ENCODE measurements at places on chromosomes 6 and 20.

DNA sequence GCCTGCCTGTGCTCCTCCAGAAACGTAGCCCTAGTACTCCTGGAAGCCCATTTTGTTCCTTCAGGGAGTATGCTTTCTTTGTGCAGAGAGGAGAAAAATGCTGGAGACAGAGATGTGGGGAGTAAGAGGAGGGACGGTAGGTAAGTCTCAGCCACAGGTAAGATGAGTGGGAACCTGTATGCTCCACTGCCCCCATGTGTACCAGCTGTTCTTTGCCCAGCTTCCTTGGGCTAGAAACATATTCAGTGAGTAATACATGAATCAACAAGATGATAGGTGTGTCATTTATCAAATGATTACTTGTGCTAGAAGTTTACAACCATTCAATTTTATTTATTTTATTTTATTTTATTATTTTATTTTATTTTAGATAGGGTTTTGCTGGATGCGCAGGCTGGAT, 13.6 kb upstream of the CEP85L start:
- no peak for DNase-seq

GRCh38 chr6:21390532-21391213, 202.9 kb upstream of the SOX4 start:
- DNase-seq = no peak

DNA sequence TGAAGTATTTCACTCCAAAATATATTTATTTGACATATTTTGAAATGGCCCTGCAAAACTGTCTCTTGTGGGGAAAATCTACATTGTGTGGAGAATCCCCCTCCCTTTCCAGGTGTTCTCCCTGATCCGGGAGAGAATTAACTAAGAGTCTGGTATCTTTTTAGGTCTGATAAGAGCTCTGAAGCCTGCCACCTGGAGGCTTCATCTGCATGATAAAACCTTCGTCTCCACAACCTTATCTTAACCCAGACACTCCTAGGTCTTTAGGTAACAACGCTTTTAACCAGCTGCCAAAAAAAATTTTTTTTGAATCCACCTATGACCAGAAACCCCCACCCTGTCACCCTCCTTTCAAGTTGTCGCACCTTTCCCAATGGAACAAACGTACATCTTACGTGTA, 43.0 kb downstream of the FAM184A start:
- no peak for DNase-seq

GRCh38 chr6:159555082-159555875, 137.8 kb downstream of the SOD2 start:
- DNase-seq = no peak

DNA sequence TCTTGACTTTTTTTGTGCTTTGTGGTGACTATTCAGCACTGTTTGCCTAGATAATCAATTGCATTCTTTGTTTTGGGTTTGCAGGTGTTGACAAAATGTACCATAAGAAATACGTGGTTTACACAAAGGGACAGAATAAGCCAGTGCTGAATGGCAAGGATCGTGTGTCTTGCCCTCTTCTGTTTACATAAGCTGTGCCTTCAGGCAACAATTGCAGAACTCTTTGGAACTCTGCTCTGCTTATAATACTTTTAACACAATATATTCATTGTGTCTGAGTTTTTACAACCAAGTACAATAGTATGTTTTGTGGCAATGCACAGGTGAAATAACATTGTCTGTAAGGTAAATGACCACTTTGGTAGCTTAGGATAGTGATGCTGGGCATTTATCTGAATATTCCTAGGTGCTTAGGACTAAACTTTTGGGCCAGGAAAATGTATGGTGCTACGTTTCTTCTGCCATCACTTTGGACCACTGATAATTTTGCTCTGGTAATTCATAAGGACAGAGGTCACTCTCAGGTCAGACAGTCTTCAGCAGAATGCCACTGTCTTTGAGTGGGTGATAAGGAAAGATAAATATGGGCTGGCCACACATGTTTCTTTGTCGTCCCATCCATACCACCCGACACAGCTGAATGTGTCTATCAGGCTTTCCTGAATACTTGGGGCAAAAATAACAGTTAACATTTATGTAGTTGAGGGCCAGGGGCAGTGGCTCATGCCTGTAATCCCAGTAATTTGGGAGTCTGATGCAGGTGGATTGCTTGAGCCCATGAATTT, 344.6 kb upstream of the IMPG1 start:
- no peak for DNase-seq

DNA sequence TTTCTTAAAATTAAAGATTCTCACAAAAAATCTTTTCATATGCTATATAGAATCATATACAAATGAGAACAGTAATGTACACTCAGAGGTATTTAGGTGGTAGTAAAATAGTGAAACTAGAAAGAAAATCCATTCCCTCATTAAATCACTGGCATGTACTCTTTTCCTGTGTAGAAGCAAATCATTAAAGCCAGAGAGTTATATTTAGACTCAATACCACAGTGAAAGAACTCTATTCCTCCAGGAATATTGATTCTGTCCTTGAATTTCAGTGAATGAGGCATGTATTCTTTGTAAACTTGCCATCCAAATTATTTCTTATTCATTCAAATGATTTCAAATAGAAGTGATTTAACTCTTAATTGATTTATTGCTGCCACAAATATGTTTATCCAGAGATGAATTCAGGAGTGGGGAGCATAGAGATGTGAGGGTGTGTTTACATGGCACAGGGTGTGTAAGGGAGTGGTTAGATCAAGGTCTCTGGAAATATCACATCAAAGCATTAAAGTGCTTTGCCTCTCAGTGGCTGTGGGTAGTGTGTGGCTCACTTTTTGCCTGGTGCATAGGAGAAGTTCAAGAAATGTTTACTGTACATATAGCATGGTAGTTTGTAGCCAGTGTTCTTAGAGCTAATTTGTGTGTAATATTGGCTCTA, 141.2 kb downstream of the FAM83B start:
- DNase-seq = no peak

GRCh38 chr6:32110632-32111031, 1.5 kb upstream of the TNXB start:
- no peak for DNase-seq

- DNase-seq = no peak
Observed at GRCh38 chr20:14234666-14235295, 102.6 kb downstream of the FLRT3 start.

GRCh38 chr6:16623731-16624130, 137.5 kb downstream of the ATXN1 start:
- DNase-seq = no peak

DNA sequence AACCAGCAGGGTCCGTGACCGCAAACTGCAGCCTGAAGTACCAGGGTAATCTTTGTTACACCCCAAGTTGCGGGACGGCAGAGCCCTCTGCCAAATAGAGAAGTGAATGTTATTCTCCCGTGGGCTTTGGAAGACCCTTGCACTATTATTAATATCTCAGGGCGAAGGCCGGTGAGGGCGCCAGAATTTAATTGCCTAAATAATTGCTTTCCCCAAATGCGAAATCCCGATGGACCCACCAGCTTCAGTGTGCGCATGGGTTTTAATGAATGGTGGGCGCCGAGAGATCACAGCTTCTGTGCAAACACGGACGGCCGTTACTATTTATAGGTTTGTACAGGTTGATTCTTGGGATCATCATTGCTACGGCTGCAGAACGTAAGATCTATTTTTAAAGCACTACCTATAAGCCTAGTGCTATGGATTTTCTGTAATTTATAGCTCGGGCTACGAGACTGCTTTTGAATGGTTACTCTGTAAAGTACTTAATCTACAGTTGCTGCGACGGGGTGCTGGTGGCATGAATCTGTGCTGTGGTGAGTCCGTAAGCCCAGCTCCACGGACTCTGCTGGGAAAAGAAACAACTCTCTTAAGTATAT, 15.2 kb upstream of the PHACTR3 start:
- no peak for DNase-seq

GRCh38 chr6:53112871-53113270, 35.8 kb downstream of the GCM1 start:
- no peak for DNase-seq

DNA sequence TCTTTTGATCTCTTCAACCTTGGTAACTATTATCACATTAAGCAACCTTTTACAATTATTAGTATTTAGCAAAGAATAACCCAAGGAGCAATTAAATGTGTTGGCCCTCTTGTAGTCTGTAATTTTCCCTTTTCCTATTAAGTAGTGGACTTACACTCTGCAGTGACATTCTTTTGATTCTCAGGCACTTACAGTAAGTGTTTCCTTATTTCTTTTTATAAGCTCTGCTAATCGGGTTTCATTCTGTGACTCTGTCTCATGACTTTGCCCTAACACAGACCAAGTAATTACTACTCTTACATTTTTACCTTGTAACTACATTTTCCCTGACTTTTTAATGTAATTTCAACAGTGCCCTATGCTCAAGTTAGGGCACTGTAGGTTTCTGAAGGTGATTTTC, 104.0 kb upstream of the EPHA7 start:
- no peak for DNase-seq

DNA sequence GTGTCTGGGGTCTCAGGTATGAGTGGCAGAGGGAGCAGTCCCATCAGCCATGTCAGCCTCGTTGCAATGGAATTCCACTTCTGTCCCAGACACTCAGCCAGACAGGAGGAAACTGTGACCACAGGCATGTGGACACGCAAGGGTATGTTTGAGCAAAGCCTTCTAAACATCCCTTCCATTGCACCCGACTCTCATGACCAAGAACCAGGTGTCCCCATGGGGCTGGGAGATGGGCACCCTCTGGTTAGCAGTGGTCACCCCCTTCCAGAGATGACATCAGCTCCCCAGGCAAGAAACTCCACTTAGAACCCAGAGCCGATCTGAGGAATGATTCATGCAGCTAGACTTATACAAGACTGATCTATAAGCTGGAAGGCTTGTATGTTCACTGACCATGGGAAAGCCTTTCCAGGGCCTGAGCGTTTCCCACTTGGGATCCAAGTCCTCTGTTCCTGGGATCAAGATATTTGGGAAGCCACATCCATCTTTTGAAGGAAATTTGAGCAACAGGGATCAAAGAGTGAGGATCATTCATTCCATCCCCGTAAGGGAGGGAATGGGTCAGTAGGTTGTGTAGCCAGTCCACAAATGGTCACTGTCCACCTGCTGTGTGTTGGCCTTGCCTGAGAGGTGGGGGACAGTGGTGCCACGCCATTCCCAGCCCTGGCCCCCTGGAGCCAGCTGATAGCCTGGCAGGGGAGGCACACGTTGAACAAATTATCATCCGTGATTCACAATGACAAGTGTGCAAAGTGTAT, 3.9 kb upstream of the MRGBP start:
- DNase-seq = no peak

DNA sequence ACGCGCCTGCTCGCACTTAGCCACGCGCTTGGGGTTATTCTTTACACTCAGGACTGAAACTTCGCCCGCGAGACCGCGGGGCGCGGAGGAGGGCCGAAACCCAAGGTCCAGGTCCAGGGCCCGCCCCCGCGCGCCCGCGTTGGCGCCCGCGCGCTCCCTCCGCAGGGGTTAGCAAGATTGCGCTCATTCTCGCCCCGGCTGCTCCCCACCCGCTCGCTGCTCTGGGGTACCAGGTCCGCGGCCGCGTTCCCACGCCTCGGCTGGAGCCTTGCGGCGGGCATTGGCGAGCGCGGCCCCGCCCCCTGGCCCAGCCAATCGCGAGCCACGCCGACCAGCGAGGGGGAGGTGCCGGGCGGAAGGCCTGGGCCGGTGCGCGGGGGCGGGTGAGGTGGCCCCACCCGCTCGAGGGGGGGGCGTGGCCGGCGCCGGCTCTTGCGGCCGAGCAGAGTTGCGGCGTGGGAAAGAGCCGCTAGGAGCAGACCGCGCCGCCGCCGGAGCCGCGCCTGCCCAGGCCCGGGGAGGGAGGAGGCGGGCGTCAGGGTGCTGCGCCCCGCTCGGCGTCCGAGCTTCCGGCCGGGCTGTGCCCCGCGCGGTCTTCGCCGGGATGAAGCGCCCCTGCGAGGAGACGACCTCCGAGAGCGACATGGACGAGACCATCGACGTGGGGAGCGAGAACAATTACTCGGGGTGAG, at the start of gene HEY2:
HEY2 (plus strand) TSS at position 460 of the 692 bp plus-strand sequence; CDS start at position 605, 145 bp downstream.
- peak; percentile 74 for DNase-seq

GRCh38 chr6:132515386-132515785, 2.5 kb upstream of the STX7 start:
- no peak for DNase-seq

GRCh38 chr6:35352735-35353134, 10.4 kb downstream of the PPARD start:
- no peak for DNase-seq

GRCh38 chr6:113089056-113089455, 741.9 kb downstream of the RFPL4B start:
- DNase-seq = no peak

- DNase-seq = no peak
Observed at GRCh38 chr6:129695373-129696027, 14.5 kb downstream of the ARHGAP18 start.

- DNase-seq = no peak
Observed at GRCh38 chr6:45959534-45960145, 56.0 kb downstream of the CLIC5 start.

- DNase-seq = no peak
Observed at GRCh38 chr6:110359556-110359955, 1.4 kb upstream of the METTL24 start.

DNA sequence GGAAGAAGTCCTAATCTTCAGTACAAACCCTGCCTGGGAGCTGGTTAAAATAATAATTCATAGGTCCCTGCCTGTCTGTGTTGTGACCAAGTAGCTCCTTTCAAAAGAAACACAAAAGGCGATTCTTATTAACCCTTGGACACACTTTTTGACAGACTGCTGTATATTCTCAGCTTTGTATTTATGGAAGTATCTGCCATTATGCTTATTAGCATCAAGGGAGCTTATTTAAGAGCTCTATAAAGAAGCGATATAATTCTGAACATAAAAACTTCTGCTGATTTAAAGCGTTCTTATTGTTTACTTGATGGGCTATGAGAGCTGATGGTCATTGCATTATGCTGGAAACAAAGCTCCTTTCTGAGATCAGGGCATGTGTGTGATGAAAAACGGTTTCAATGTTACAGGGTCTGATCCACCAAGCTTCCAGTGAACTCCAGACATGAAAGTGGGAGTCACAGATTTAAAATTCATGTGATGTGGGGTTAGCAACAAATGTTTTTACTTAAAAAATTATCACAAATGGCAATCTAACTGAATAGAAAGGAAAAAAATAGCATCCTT, 181.8 kb upstream of the PDE10A start:
- no peak for DNase-seq

- DNase-seq = no peak
Observed at GRCh38 chr20:1793821-1794220, 101.4 kb upstream of the SIRPA start.

DNA sequence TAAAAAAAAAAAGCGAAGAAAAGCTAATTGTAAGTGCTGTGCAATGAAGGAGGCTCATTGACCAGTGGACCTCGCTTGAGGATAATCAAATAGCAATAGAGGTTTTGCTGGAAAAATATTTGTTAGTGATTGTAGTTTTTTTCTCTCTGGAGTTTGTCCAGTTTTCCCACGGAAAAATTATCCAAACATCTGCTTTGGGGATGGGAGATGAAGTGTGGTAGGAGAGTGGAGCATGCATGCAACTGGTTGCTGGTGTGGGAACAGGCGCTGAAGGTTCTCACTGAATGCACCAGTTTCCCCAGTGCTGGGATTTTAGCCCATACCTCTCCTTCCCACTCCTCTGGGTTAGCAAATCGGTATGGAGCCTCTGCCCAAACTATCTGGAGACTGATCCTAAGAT, 281.7 kb upstream of the TAB2 start:
- DNase-seq = no peak

- no peak for DNase-seq
Observed at GRCh38 chr6:24858177-24858653, 59.5 kb upstream of the ARMH2 start.

- DNase-seq = no peak
Observed at GRCh38 chr20:63752411-63753101, 13.0 kb downstream of the SLC2A4RG start.
